ENCODE measurements at places on chromosomes 2 and 18.

DNA sequence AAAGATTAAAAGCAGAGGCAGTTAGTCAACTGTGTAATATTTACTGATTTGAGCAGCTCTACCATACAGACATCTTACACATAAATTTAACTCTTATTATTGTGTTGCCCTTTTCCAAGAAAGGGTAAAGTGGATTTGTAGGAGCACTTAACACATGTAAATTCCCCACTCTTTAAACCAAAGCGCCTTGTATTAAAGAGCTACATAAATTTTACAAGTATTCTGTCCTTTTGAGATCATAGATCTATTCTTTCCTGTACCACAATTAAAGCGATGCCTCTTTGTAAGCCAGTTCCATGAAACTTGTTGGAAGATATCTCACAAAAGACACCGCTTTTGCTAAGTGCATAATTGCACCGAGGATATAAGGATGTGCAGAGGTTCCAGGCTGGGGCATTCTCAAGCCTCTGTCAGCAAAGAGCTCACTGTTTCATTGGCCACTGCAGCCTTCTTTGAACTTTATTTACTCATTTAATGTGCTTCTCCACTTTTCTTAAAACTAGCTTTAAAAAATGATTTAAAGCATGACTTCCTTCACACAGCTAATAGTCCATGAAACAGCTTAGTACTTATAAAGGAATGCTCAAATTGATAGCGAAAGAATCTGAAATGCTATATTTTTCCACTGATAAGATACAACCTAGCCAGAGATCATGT is 520.0 kb upstream of the TCF4 start:
- DNase-seq, result no peak

DNA sequence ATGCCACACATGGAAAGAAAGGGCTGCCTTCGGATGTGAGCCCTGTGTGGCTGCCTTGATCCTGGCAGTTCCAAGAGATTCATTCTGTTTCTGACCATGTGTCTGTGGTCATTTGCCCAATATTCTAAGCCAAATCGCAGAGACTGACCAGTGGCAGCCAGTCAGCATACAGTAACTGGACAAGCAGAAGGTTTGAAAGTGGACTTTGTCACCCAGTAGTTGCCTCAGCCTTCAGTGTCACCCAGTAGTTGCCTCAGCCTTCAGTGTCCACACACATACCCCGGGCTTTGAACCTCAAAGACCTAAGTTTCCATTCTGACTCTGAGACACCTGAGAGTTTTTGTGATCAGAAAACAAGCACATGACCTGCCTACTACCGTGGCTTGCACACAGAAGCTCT is 5.0 kb downstream of the RFX8 start:
- DNase-seq, result no peak

DNA sequence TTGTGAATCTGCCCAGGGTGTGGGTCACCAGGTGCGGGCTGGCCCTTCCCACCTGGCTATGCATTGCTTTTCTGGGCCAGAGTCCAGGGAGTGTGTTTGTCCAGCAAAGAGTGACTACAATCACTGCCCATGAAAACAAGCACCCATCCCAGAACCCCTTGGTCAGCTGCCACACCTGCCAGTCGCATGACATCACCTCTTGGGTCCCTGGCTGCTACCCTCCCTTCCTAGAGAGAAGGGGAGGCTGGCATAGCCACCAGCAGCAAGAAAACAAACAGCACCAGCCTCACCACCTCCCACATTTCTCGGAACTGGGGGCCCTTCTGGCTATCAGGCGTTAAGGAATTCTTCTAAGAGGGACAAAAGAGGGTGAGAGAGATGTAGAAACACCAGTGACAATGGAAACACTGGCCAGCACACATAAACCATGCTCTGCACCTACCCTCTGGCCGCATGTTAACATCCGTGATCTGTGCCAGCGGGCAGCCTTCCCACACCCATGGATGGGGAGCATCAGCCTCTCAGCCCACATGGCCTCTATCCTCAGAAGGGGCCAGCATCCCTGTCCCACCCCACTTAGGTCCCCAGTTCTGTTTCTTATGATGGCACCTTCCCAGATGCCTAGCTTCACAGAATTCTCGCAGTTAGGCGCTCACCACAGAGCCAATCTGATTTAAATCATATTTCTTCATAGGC is 109.7 kb upstream of the GLI2 start:
- DNase-seq, result no peak

GRCh38 chr2:48693066-48693465 is 62.5 kb downstream of the LHCGR start:
- DNase-seq, result no peak

DNA sequence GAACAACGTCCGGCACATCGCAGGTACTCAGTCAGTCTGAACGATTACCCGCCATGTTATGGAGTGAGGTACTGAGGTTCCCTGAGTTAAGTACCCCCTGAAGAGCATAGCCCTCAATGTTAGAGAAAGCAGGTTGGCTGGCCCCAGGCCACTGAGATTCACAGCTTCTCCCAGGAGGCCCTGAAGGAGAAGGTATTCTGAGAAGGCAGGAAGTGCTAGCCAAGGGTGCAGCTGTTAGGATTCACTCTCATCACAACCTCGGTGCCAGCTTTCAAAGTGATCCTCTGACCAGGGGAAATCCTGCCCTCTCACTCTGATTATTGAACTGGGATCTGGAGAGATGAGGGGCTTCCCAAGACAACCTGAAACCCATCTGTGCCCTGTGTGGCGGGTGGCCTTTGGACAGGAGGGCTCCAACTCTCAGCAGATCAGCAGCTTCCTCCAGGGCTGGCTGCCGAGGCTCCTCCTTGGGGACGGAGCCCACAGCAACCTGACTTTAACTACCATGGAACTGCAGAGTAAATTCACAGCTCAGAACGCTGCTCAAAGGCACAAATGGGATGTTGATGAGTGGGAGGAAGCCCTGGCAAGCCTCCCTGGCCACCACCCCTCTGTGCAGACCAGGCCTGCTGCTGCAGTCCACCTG is 7.8 kb downstream of the EHD3 start:
- no peak for DNase-seq

- DNase-seq, result no peak
These were observed 369.4 kb upstream of the SALL3 start for GRCh38 chr18:78610179-78610578.

GRCh38 chr18:10081492-10081891 is 167.7 kb downstream of the VAPA start:
- no peak for DNase-seq

DNA sequence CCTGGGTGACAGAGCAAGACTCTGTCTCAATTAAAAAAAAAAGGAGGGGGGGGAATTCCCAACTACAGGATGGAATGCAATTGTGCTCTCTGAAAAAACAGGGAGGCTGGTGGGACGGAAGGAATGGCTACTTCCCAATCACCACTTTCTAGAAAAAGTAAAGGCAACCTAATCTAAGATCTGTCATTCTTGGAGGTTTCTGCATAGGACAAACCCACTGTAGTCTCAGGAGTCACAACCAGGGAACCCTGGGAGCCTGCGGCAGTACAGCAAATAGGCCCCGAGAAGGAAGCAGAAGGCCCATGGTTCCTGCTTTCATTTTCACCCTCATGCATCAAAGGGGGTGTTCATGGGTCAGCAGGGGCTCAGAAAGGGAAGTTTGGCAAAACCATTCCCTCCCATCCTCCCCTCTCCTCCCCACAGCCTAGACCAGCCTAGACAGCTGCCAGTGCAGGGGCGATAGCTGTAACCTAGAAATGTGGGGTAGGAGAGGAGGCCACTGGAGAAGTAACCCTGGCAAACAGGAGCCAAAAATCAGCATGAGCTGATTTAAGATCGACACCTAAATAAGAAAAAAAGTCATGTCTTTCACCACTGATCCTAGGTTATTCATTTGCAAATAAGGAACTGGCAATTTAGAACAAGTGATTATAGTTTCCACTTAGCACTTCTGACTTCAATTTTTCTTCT is 48.0 kb downstream of the TRABD2A start:
- no peak for DNase-seq

- no peak for DNase-seq
These were observed 89.3 kb downstream of the PDE11A start for GRCh38 chr2:177983183-177983788.

- no peak for DNase-seq
These were observed 613.4 kb downstream of the ARHGAP15 start for GRCh38 chr2:143742581-143742980.

GRCh38 chr2:98713332-98714015 is 17.5 kb downstream of the MGAT4A start:
- no peak for DNase-seq

GRCh38 chr2:20669562-20670314 is 2.8 kb downstream of the GDF7 start:
- DNase-seq, result no peak

GRCh38 chr2:196453613-196454047 is 185.9 kb upstream of the CCDC150 start:
- DNase-seq, result no peak

DNA sequence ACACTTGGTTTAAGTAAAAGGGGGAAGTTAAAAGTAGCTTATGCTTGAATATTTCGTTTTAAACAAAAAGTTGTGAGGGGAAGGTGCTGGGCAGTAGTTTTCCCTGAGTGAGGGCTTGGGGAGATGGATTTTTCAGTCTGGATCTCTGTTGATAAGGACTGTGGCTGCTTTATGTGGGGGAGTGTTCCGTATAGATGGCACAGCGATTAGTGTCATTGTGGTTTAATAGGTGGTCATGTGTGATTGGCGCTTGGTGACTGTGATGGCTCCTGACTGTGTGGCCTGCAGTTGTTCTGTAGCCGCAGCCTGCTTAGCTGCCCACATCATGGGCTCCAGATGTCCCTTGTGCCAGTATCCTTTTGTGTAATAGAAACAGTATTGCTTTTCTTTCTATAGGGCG is 156.2 kb downstream of the WDSUB1 start:
- DNase-seq, result no peak

GRCh38 chr18:50158866-50159653 is 35.9 kb downstream of the MYO5B start:
- no peak for DNase-seq

DNA sequence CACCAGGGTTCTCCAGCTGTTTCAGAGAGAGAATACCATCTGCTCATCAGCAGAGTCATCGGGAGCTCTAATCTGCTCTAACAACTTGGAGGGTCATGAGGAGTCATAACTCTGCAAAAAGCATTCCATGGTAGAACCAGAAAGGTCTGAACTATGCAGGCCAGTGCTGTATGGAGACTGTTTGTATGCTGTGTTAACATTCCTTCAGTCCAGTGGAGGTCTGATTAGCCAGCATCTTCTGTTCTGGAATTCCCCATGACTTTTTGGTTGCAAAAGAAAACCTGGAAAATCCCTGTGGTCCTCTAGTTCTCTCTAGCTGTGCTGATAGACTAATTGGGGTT is 9.4 kb upstream of the ITGB6 start:
- no peak for DNase-seq

- no peak for DNase-seq
These were observed 261.0 kb downstream of the TPGS2 start for GRCh38 chr18:36567800-36568199.

DNA sequence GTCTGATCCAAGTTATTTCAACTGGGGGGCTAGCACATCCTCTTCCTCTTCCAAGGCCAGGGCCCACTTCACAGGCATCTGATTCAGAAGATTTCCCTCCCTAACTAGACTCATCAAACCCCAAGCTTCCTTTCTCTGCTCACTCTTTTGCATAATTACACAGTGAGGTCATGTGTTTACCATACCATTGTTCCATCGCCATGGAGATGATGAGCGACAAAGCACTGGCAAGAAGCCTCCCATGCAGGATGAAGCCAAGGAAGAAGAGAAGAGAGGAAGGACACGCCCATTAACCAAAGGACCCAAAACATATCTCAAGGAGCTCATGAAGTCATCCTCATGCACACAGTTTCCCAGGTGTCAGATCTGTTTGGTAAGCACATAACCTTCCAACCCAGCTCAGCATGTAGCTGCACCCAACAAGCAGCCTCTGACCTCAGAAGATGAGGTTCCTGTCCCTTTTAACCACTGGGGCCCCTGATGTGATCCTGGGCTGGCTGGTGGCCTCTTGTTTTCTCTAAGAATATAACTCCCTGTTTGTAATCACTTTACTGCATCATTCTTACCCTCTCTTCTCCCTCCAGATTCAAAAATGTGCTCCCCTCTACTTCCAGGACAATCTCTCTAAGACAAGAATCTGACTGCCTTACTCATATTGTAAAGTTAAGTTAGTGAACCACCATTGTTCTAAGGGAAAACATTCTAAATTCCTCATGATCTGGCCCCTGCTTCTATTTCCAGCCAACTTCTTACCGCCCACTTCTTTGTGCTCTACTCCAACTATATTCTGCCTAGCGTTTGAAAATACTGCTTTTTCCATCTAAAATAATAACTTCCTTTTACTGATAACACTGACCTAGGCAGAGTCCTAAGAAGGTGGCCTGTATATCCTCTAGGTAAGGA is 190.1 kb downstream of the TTC32 start:
- DNase-seq, result no peak

- DNase-seq, result no peak
These were observed 24.2 kb downstream of the TMEM18 start for GRCh38 chr2:652881-653480.

DNA sequence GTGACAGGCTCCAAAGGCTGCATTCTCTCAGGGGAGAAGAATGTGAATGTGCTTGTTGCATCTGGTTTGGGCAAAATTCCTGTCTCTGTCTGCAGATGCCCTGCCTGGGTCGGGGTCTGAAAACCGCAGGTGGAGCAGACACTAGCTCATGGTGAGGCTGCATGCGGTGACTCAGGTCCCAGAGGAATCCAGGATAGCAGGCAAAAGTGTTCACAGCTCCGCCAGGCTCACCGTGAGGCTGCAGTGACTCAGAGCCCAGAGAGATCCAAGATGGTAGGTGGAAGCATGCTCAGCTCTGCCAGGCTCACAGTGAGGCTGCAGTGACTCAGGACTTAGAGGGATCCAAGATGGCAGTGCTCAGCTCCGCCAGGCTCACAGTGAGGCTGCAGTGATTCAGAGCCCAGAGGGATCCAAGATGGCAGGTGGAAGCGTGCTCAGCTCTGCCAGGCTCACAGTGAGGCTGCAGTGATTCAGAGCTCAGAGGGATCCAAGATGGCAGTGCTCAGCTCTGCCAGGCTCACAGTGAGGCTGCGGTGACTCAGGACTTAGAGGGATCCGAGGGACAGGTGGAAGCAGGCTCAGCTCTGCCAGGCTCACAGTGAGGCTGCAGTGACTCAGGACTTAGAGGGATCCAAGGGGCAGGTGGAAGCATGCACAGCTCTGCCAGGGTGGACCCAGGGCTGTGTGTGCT is 200.5 kb downstream of the ACKR3 start:
- no peak for DNase-seq

DNA sequence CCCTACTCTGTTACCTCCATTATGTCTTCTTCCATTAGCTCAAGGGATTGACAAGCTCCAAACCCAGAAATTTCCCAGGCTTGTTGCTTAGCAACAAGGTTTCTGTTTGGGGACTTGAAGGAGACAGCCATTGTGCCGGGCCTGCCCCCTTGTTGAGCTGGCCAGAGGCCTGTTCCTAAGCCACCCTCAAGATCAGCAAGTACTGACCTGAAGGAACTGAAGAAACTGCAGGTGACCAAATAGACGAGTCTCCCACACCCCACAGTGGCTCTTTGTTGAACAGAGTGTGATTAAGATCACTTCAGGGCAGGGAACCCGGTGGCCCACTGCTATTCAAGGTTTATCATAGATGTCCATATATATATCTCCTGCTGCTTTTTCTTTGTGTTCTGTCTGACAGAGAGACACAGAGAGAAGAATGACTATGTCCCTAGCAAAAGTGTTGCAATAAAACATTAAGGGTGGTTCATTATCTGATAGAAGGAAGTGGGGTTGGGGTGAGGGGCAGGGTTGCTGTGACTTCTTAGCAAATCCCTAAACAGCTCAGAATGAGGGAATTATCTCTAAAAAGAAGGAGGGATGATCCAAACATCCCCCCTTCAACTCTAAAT is 69.2 kb downstream of the RNF144A start:
- no peak for DNase-seq
